Hematopoietic multipotent progenitor cell treated with erythropoietin and hydrocortisone succinate and interleukin-3 and kit ligand, for 4 days (in vitro differentiated cells): ENCODE measurements at places on chromosomes 16 and 17.

DNA sequence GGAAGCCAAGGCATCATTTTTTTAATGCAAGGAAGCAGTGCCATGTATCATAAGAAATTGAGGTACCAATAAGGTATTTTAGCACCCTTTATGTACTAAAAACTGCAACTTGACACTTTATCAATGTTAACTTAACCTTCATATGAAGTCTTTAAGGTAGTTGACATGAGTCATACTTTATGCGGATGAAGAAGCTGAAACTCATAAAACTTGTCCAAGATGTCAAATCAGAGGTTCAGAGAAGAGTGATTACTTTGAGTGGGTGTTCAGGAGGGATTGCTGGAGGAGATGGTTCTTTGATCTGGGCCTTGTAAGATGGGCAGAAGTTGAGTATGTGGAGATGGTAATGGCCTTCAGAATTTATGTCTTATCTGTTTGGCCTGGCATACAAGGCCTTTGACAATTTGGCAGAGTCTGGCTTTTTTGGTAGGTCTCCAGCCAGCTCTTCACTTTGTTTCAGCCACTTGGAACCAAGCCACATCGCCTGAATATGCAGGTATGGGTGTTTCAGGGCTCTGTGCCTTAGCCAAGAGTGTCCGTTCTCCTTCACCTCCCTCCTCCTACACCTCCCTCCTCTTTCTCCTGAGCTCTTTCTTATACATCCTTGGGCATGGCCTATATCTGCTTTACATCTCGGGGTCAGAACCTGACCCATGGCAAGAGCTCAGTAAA is 23.7 kb downstream of the YPEL2 start:
- no peak for DNase-seq

- no peak for DNase-seq
Measured at GRCh38 chr17:80018917-80019651, 16.6 kb downstream of the TBC1D16 start.

DNA sequence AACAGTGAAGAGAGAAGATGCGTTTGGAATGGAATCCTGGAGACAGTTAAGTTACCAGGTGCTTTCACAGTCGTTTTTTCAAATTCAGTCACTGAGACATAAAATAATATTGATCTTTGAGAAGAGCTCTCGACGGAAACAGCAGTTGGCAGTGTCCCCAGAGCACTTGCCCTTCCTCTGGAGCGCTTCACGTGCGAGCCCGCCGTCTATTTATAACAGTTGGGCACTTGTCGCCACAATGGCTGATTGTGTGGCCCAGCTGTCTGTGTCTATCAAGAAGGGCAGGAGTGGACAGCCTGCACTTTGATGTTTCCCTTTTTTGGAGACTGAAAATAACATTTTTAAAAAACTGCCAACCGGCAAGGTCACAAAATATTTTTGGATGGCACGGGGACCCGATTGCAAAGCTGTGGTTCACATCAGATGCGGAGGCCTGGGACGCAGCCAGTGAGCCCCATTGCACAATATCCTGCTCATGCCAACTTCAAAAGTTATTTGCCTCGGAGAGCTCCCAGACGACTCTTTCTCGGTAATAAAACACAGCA is 62.9 kb downstream of the ADCY9 start:
- DNase-seq = peak; percentile 84

DNA sequence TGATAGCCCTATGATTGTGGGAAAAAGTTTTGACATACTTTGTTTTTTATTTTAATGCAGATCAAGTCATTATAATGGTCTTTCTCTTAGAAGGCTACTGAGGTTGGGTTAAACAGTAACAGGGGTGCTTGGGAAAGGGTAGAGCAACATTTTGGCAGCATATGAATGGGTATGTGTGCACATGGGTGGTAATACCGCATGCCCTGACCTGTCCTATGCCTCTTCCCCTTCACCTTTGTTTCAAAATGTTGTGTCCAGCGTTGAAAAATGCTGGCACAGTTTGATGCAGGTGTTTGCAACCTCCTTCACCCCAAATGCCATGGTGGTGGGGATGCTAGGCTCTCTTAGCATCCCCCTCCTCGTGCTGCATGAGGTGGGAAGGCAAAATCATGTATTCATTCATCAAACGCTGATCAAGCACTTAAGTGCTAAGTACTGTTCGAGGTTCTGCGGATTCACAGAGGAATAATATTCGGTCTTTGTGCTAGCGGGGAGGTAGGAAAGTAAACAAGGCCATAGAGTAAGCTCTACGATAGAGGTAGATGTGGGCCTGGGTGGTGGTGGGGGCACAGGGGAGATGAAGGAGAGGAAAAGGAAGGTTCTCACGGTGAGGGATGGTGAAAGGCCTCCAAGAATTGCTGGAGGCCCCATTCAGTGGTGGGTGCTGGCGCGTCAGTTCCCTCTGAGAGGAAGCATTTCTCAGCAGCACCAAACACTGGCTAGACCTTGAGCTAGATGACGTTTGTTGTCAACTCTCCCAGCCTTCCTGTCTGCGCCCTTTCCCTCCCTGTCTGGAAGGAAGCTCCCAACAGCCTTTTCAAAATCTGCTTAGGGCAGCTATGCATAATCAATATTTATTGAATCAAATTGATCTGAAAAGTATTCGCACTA is 13.3 kb upstream of the MARCHF10 start:
- DNase-seq = peak; percentile 8

- no peak for DNase-seq
Measured at GRCh38 chr16:68285683-68286082, 21.4 kb downstream of the SLC7A6 start.

GRCh38 chr17:65364438-65364837 is 197.0 kb downstream of the AXIN2 start:
- no peak for DNase-seq

DNA sequence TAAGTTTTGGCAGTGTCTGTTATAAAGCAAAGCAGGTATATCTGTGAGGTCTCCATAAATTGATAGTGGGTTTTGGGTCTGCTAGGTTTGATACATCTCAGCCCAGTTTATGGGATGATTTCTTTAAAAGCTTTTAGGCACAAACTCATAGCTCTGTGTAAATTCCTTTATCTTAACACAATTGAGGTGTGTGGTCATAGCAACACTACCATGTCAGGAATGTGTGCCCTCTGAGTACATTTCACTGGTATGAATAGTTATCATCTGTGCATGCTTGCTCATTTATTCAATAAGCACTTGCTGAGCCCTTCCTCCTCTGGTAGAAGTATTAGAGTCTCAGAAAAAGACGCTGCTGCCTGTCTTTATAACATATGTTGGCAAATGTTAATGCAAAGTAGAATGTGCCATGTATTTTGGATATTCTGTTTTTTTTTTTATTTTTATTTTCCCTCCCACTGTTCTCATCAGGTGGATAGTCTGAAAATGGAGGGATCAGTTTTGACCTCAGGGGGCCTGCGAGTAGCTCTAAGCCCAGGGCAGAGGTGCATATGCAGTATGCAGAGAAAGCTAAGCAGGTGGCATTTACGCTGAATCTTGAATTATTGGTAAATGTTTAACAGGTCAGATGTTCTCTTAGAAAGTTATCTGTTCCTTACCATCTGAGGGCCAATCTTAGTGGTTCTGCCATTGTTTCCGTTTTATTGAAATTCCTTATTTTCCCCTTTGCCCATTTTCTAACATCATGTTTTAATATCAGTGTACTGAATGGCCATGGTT is 90.7 kb downstream of the WNT3 start:
- DNase-seq = no peak

DNA sequence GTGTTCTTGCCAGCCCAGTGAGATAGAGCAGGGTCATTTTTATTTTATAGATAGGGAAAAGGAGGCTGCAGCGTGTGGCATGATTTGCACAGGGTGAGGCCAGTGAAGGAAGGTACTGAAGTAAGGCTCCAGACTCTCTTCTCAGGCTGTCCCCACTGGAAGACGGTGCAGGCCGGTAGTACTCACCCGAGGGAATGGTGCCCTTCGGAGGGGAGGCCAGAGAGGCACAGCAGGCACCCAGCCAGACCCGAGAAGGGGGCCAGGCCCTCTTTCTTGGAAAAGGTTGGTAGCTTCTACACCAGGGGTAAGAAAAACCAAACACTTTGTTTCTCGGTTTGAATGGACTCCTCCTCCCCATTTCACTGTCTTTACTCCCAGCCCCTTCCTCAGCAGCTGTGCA is 288 bp downstream of the ANKRD40CL start:
- no peak for DNase-seq

DNA sequence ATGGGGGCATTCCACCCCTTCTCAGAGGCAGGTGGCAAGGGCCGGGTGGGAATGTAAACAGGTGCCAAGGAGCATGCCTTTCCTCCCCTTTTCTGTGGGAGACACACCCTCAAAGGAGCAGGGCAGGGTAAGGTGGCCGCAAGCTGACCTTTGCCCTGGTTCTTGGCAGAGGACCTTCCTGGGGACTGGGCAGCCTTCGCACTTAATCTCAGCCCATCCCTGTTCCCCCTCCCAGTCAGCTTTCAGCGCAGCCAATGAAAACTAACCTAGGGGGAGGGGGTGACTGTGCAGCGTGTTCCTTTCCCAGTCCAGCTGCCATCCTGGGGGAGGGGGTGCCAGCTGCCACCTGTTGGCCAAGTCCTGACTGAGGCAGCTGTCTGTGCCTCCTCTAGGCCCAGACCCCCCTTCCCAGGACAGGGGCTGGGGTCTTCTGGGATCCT is 2.8 kb downstream of the TRAF4 start:
- DNase-seq = no peak

DNA sequence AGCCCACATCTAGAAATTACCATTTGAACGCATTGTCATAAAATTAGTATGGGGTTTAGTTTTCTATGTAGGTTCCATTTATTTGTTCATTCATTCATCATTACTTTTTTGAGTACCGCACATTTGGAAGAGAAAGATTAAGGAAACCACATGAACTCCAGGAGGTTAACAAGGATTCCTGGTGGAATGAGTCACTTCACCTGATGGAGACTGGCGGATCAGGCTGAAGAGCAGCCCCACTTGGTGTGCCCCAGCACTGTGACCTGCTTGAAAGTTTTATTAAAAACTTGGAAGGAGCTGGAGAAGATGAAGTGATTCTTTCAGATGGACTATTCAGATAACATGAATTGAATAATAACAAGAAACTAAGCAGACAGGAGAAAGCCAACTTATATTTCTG is 293.6 kb upstream of the CDH11 start:
- no peak for DNase-seq

DNA sequence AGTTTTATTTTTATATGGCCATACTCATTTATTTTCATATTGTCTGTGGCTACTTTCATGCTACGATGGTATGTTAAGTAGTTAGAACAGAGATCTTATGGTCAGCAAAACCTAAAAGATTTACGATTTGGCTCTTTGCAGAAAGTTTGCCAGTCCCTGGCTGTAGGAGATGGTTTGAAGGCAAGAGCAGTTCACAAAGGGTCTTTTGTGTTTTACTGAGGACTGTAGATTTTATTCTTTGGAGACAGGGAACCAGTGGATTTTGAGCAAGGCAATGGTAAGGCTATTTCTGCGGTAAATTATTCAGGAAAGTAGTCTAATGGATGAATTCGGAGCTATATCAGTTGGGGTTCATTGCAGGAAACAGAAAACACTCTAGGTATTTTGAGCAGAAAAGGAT is 90.7 kb downstream of the WWP2 start:
- no peak for DNase-seq

DNA sequence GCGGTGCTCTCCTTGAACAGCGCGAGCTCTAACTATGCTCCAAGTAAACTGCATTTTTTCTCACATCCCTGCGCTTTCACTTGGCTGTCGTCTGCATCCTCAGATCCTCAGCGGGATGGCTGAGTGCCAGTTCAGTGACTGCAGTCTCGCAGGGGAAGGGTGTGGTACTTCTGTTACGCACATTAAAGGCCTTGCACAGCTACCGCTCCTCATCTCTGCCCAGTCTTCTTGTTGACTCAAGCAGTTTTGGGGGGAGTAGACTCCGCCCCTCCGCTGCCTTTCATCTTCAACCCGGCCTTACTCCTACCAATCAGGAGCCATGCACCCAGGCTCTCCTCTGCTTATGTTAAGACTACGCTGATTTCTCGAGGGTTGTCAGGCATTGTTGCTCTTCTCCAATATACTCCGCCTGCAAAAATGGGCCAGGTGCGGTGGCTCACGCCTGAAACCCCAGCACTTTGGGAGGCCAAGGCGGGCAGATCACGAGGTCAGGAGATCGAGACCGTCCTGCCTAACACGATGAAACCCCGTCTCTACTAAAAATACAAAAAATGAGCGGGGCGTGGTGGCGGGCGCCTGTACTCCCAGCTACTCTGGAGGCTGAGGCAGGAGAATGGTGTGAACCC is 10.0 kb downstream of the ATP5PD start:
- peak; percentile 93 for DNase-seq

DNA sequence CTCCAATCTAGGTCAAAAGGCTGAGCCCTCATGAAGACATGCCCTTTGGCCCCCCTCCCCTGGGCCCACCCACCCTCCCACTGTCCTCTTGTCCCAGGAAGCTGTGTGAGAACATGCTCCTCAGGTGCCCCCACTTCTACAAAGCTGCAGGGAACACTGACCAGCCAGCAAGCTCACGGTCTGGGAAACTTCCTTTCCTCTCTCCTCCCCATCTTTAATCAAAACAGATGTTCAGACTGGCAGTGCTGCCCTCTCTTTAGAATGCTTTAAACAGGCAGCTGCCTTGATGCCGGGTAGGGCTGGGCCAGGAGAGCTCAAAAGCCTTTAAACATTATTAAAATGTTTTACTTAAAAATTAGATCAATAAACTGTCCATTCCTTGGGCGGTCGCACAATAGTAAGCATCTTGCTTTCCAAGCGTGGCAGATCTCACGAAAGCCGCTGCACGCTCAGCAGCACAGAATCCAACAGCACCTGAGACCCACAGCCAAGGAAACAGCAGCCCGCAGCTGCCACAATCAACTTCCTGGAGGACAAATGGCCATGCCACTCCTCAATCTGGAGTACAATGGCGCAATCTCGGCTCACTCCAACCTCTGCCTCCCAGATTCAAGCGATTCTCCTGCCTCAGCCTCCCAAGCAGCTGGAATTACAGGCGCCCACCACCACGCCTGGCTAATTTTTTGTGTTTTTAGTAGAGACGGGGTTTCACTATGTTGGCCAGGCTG is 399.2 kb downstream of the SLC39A11 start:
- DNase-seq = no peak

GRCh38 chr16:85928401-85928820 is 29.4 kb downstream of the IRF8 start:
- DNase-seq = peak; percentile 82

GRCh38 chr16:58464047-58464915 is 35.7 kb upstream of the NDRG4 start:
- no peak for DNase-seq

DNA sequence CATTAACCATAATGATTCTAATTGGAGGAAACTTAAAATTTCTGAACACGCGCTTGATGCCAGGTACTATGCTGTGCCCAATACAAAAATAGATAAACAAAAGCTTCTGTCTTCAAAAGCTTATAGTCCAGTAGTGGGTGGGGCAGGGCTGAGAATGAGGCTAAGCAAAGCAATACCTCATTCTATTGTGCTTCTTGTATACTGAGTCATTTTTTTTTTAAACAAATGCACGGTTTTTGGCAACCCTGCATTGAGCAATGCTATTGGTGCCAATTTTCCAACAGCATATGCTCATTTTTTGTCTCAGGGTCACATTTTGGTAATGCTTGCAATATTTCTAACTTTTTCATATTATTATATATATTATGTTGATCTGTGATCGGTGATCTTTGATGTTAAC is 34.7 kb upstream of the HNF1B start:
- no peak for DNase-seq

- DNase-seq = no peak
Measured at GRCh38 chr16:68134644-68135043, 49.5 kb downstream of the NFATC3 start.

GRCh38 chr16:67396159-67397035 is 3.1 kb upstream of the TPPP3 start:
- DNase-seq = peak; percentile 51
